ENCODE measurements at places on chromosomes 4 and X.

DNA sequence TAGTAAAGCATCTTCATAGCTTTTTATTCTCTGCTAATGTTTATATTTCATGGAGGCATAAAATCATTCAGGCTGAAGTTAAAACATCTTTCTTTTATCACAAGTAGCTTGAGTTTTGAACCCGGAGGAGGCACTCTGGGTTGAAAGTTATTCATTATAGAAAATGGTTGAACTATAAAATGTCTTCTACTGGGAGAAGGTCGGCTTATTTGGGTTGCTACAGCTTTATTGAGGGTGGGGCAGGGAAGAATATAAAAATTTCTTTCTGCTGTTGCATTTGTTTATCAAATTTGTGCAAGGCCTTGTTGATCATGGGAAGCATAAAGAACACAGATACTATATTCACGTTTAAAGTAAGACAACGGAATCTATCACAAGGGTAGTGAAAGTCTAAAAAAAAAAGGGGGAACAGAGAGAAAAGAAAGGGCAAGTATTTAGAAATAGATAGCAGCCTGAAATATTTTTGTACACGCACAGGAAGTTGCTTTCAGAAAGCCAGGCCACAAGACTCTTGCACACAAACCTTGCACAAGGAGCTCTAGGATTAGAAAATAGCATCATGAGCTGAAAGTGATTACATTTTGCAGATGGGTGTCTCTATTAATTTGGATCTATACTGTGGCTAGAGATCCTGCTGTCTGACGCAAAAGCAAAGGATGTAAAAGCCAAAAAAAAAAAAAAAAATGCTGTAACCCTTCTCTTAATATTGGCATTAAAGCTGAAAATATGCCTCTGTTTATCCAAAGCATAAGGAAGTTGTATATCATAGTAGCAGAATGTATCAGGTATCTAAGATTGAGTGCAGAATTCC is 37.2 kb upstream of the FAM9C start:
- H3K27ac ChIP-seq: no peak overlapping the region
- H3K4me3 ChIP-seq: no peak overlapping the region
- no peaks in the 10 kb centered on the region for H3K4me1 ChIP-seq
- no peaks in the 10 kb centered on the region for H3K36me3 ChIP-seq

- no peaks in the 10 kb centered on the region for H3K4me1 ChIP-seq
- H3K4me3 ChIP-seq: no peak overlapping the region
- DNase-seq: no peak
- no peaks in the 10 kb centered on the region for H3K36me3 ChIP-seq
- H3K27ac ChIP-seq: no peak overlapping the region
- H3K27me3 ChIP-seq: no peaks in the 10 kb centered on the region
Measured at GRCh38 chrX:103647630-103648029, 18.9 kb downstream of the TCEAL1 start.

DNA sequence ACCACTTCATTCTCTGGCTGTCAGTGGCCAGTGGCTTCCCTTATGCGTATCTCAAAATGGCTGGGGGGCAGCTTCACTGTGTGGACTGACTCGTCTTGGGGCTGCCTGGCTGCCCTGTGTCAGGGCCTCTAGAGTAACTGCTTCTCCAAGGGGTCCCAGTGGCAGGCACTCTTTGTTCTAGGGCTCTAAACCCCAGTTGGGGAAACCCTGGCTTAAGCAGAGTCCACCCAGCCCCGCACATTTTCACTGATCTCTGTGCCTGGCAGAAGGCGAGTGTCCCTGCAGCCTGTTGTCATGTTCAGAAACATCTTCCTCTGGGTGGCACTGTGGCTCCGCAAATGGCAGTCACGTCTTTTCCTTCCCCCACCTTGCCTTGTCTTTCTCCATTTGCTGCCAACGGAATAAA is 59.7 kb downstream of the NBDY start:
- no peak for DNase-seq
- H3K4me1 ChIP-seq: peaks cover 9% of the 10 kb centered on the region
- no peaks in the 10 kb centered on the region for H3K36me3 ChIP-seq

- no peaks in the 10 kb centered on the region for H3K27me3 ChIP-seq
- no peaks in the 10 kb centered on the region for H3K4me1 ChIP-seq
- no peak overlapping the region for H3K4me3 ChIP-seq
- H3K27ac ChIP-seq: no peak overlapping the region
Measured at GRCh38 chr4:134465417-134465816, 263.8 kb upstream of the PABPC4L start.

- H3K27me3 ChIP-seq: no peaks in the 10 kb centered on the region
- no peaks in the 10 kb centered on the region for H3K4me1 ChIP-seq
- H3K27ac ChIP-seq: no peak overlapping the region
- no peak overlapping the region for H3K4me3 ChIP-seq
- no peaks in the 10 kb centered on the region for H3K36me3 ChIP-seq
- no peak for DNase-seq
Measured at GRCh38 chr4:59637596-59637995, 1562.5 kb upstream of the ADGRL3 start.

- no peaks in the 10 kb centered on the region for H3K27me3 ChIP-seq
- peaks cover 10% of the 10 kb centered on the region for H3K4me1 ChIP-seq
- H3K4me3 ChIP-seq: no peak overlapping the region
- DNase-seq: no peak
Measured at GRCh38 chr4:48388525-48389154, 47.3 kb downstream of the SLAIN2 start.

GRCh38 chrX:72030431-72030830 is 101.3 kb downstream of the RTL5 start:
- DNase-seq: no peak
- H3K27ac ChIP-seq: no peak overlapping the region
- no peaks in the 10 kb centered on the region for H3K4me1 ChIP-seq

- no peak for DNase-seq
- H3K4me3 ChIP-seq: no peak overlapping the region
- H3K27ac ChIP-seq: no peak overlapping the region
- H3K27me3 ChIP-seq: no peaks in the 10 kb centered on the region
- H3K4me1 ChIP-seq: no peaks in the 10 kb centered on the region
- H3K36me3 ChIP-seq: no peaks in the 10 kb centered on the region
Measured at GRCh38 chrX:39320165-39320564, 518.9 kb downstream of the MID1IP1 start.

- no peak overlapping the region for H3K27ac ChIP-seq
- peak; percentile 30 for DNase-seq
- no peak overlapping the region for H3K4me3 ChIP-seq
- no peaks in the 10 kb centered on the region for H3K27me3 ChIP-seq
- peaks cover 24% of the 10 kb centered on the region for H3K4me1 ChIP-seq
Measured at GRCh38 chr4:6991771-6992557, 51.2 kb upstream of the TADA2B start.

GRCh38 chr4:145860446-145860845 is 78.2 kb downstream of the ZNF827 start:
- no peak overlapping the region for H3K27ac ChIP-seq
- H3K4me3 ChIP-seq: no peak overlapping the region
- no peaks in the 10 kb centered on the region for H3K36me3 ChIP-seq
- H3K4me1 ChIP-seq: peaks cover 15% of the 10 kb centered on the region
- no peaks in the 10 kb centered on the region for H3K27me3 ChIP-seq

- no peaks in the 10 kb centered on the region for H3K4me1 ChIP-seq
- H3K4me3 ChIP-seq: no peak overlapping the region
- no peaks in the 10 kb centered on the region for H3K27me3 ChIP-seq
- no peak for DNase-seq
- no peak overlapping the region for H3K27ac ChIP-seq
Measured at GRCh38 chrX:41823402-41823801, 99.4 kb downstream of the GPR82 start.

- H3K4me3 ChIP-seq: no peak overlapping the region
- no peaks in the 10 kb centered on the region for H3K27me3 ChIP-seq
- H3K4me1 ChIP-seq: no peaks in the 10 kb centered on the region
- no peaks in the 10 kb centered on the region for H3K36me3 ChIP-seq
- H3K27ac ChIP-seq: no peak overlapping the region
Measured at GRCh38 chrX:100477467-100477866, 67.4 kb upstream of the PCDH19 start.

DNA sequence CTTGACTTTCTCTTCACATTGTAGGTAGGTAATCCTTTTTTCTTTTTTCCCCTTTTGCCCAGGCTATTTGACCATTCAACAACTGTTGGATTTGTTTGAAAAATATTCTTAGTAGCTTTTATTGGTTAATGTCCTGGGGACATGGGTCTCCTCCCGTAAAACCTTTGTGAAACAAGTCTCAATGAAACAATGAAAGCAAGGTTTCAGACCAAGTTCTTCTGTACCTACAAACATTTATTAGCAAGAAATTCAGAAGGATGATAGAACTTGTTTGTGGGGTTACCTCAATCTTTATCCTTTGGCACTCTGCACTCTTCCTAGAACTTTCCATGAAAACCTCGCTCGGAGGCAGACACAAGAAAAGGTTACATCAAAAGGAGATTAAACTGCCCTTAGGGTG is 190.7 kb upstream of the ANK2 start:
- H3K4me3 ChIP-seq: no peak overlapping the region
- no peaks in the 10 kb centered on the region for H3K4me1 ChIP-seq
- no peak overlapping the region for H3K27ac ChIP-seq
- no peak for DNase-seq
- H3K27me3 ChIP-seq: no peaks in the 10 kb centered on the region

- H3K4me1 ChIP-seq: no peaks in the 10 kb centered on the region
- no peaks in the 10 kb centered on the region for H3K36me3 ChIP-seq
- no peak overlapping the region for H3K27ac ChIP-seq
- H3K4me3 ChIP-seq: no peak overlapping the region
- H3K27me3 ChIP-seq: no peaks in the 10 kb centered on the region
- DNase-seq: no peak
Measured at GRCh38 chr4:118154649-118155048, 120.4 kb downstream of the NDST3 start.

DNA sequence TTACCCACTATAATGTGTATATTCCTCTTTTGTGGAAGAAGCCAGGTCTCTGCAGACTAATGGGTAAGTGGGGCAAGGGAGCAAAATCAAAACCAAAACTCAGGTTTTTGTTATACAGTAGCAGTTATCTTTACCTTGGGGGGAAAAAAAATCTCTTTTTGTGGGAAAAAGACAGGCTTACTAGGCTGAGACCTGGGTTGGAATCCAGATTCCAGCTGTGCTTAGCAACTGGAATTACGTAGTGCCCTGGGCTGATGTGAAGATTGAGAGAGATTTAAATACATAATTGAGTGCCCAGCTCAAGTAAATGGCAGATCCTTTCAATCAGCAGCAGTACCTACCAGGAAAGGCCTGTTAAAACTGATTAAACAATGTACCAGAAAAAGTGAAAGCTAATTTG is 15.4 kb upstream of the SCD5 start:
- peaks cover 7% of the 10 kb centered on the region for H3K4me1 ChIP-seq
- peaks cover 19% of the 10 kb centered on the region for H3K36me3 ChIP-seq
- H3K27me3 ChIP-seq: no peaks in the 10 kb centered on the region
- H3K4me3 ChIP-seq: no peak overlapping the region

DNA sequence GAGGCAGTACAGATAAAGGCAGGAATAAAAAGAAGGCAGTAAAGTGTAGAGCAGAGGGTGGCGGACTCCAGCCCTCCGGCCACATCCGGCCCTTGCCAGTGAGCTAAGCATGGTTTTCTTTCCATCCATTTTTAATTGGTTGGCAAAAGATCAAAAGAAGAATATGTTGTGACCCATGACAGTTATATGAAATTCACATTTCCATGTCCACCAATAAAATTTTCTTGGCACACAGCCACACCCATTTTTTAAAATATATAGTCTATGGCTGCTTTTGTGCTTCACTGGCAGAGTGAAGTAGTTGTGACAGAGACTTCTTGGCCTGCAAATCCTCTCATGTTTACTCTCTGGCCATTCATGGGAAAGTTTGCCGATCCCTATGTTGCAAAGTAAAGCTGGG is 29.8 kb downstream of the SLC9A6 start:
- DNase-seq: no peak
- no peaks in the 10 kb centered on the region for H3K27me3 ChIP-seq
- no peak overlapping the region for H3K4me3 ChIP-seq
- no peaks in the 10 kb centered on the region for H3K36me3 ChIP-seq
- no peaks in the 10 kb centered on the region for H3K4me1 ChIP-seq
- no peak overlapping the region for H3K27ac ChIP-seq

- H3K36me3 ChIP-seq: no peaks in the 10 kb centered on the region
- DNase-seq: no peak
- no peaks in the 10 kb centered on the region for H3K4me1 ChIP-seq
- no peak overlapping the region for H3K27ac ChIP-seq
- no peaks in the 10 kb centered on the region for H3K27me3 ChIP-seq
Measured at GRCh38 chr4:87962398-87963146, 12.9 kb upstream of the SPP1 start.

DNA sequence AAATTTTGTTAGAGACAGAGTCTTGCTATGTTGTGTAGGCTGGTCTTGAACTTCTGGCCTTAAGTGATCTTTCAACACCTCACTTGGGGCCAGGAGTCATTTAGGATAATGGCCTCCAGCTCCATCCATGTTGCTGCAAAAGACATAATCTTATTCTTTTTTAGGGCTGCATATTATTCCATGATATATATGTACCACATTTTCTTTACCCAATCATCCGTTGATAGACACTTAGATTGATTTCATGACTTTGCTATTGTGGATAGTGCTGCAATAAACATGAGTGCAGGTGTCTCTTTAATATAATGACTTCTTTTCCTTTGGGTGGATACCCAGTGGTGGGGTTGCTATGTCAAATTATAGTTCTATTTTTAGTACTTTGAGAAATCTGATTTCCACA is 140.9 kb upstream of the LCORL start:
- H3K27me3 ChIP-seq: no peaks in the 10 kb centered on the region
- H3K27ac ChIP-seq: no peak overlapping the region
- H3K4me1 ChIP-seq: no peaks in the 10 kb centered on the region
- no peak overlapping the region for H3K4me3 ChIP-seq
- no peak for DNase-seq

DNA sequence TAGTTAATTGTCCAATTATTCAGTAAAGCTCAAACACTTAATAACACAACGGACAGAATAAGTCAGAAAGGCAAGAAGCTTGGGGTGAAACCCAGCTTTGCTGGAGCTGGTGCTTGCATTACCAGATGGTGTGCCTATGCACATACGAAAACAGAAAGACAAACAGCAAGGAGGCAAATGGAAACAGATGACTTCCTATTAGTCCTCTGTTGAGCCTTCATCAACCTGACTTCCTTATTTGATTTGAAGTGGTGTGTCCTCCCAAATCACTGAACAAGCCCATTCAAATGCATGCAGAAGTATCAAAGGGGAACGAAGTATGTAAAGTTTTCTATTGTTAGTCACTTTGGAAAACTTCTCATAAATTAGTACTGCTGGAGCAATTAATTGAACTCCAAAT is 166.2 kb downstream of the ATP10D start:
- H3K4me1 ChIP-seq: no peaks in the 10 kb centered on the region
- no peak for DNase-seq
- H3K27me3 ChIP-seq: no peaks in the 10 kb centered on the region

DNA sequence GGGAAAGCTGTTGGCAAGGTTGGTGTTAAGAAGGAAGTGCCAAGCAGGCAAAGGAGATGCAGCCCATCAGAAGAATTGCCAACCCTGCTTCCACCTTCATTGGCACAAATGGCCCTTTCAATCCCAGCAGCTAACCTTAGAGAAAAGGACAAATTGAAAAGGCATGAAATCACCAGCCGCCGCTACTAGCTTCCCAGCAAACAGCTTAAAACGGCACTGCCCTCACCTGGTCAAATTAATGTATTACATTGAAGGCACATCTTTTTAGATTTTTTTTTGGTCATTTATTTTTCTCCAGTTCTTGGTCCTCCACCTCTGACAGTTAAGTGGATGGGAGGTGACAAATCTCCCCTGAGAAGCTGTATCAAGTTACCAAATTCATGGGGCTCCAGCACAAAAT is 51.0 kb upstream of the NHSL2 start:
- H3K27ac ChIP-seq: no peak overlapping the region
- DNase-seq: peak; percentile 46
- no peaks in the 10 kb centered on the region for H3K4me1 ChIP-seq
- no peak overlapping the region for H3K4me3 ChIP-seq
